Sigmoid colon (tissue), 7 donors: ENCODE measurements at places on chromosomes 2 and 18. TPM values are rescaled to one million over a fixed set of nuclear protein-coding genes. Genes with fewer than 3 reads are reported as not detected.

- no peak for DNase-seq
Observed at GRCh38 chr18:9876867-9877654, 8.7 kb upstream of the TXNDC2 start.

DNA sequence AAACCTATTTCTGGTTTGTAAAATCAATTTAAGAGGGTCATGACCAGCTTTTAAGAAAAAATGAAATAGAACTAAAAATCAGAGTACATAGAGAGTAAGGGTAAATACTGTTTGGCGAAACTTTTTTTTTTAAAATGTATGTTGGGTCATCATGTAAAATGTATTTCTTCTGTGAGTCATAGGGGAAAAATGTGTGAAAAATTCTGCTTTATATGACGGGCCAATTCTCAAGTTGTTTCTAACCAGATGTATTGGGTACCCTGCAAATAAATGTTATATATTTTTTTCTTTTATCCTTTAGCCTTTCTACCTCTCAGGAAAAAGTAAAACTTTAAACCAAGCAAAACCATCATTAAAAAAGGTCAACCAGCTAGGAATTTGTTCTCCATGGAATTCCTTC lies 13.9 kb downstream of the AFTPH start:
- no peak for DNase-seq

DNA sequence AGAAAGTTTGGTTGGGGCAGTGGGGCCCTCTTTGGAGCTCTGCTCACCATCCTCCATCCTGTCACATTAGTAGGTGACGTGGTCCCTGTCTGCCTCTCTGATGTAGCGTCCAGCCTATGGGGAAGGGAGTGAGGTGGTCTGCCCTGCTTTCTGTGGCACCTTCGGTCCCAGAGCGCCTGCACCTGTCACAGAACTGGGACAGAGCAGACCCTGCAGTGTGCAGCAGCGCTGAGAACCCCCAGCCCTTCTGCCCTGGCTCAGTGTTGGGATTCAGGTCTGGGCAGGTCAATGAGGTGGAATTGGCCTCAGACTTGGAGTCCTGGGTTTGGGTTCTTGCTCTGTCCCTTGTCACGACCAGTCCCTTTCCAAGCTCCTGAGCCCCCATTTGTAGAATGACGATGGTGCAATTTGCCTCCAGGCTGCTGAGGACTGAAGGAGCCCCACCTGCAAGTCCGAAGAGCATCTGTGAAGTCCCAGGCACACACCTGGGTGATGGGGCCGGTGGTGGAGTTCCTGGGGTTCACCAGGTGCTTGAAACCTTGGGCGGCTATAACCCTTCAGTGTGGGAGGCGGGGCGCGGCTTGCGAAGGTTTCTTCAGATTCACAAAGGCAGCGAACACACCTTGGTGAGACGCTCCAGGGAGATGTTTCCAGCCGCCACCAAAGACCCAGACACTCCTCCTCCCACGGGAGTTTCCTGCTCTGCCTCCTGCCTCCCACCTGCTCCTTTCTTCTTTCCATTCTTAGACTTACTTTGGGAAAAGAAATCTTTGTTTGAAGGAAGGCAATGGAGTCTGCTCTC lies 265.4 kb upstream of the HDAC4 start:
- no peak for DNase-seq

The CCDC142 gene
- total RNA-seq = 16.4 TPM

The CPS1 gene
- total RNA-seq = 2.7 TPM

The ATL2 gene
- 176 TPM for total RNA-seq
